ENCODE measurements at places on chromosomes 1 and 21.
A peak's percentile ranks its signal among the peaks of the same experiment; 100 is the strongest.

GRCh38 chr1:198497326-198498102, 43.0 kb downstream of the ATP6V1G3 start:
- no peak for DNase-seq

DNA sequence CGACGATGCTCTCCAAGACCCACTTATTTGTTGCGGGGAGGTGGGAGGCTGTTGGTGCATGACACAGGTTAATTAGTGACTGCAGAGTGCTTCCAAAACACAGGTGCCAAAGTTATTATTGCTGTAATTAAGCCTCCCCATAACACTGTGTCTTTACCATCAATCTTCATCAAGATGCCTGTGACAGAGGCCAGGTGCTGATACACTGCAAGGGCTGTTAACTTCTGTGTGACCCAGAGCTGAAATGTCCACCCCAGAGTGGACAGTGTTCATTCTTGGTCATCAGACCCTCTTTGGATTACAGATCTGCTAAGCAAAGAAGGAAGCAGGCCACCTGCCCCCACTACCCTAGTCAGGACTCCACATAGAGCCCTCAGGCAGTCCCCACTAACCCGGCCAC, 55.5 kb downstream of the CAPN8 start:
- DNase-seq: no peak

GRCh38 chr1:201191653-201192260, 1.1 kb downstream of the IGFN1 start:
- no peak for DNase-seq

GRCh38 chr1:29832936-29833335, 596.6 kb downstream of the PTPRU start:
- DNase-seq: no peak

DNA sequence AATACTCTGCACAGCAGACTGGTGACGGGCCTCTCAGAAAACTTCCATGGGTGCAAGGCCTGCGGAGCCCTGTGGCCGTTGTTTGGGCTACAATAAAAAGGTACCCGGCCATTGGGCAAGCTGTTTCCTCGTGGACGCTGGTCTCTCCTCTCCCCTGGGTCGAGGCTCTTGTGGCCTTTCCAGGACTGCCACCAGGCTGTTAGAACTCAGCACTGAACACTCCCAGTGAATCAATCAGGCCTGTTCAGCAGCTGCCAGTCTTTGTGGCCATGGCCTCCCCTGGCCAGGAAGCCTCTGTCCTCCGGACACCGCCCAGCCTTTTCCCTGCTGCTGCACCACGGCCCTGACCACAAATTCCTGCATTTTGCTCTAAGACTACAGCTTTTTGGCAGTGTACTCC, 33.0 kb upstream of the ACTRT2 start:
- no peak for DNase-seq

DNA sequence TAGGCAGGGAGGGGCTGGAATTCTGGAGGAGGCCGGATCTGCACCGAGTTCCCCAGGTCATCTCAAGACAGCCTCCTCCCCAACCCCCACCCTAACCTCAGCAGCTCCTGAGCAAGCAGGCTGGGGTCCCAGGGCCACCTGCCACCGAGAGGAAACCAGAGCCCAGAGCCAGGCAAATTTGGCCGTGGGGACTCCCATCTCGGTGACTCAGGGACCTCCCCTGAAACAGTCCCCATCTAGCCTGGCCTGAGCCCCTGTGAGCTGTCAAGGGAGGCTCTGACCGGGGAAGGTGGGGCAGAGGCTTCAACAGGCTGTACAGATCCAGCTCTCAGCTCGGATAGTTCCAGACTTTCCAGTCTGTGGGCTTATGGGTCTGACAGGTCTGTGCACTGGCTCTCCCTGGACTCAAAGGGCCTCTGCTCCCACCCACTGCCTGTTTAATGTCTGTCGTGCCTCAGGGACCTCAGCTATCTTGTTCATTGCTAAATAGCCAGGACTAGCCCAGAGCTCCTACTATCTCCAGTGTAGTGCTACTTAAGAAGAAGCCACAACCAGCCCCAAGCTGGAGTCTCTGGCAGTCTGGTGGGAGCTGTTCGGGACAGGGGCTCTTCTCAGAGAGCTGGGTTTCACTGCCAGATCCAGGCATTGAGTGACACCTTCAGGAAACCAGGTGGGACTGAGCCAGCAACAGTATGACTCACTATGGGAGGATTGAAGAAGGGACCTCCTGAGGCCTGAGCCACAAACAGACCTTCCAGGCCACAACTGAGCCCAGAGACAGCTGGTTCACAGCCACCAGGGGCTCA, 25.6 kb downstream of the MATN1 start:
- DNase-seq: no peak

- DNase-seq: peak; percentile 77
Measured at GRCh38 chr21:46559291-46559983, 45.4 kb downstream of the S100B start.

DNA sequence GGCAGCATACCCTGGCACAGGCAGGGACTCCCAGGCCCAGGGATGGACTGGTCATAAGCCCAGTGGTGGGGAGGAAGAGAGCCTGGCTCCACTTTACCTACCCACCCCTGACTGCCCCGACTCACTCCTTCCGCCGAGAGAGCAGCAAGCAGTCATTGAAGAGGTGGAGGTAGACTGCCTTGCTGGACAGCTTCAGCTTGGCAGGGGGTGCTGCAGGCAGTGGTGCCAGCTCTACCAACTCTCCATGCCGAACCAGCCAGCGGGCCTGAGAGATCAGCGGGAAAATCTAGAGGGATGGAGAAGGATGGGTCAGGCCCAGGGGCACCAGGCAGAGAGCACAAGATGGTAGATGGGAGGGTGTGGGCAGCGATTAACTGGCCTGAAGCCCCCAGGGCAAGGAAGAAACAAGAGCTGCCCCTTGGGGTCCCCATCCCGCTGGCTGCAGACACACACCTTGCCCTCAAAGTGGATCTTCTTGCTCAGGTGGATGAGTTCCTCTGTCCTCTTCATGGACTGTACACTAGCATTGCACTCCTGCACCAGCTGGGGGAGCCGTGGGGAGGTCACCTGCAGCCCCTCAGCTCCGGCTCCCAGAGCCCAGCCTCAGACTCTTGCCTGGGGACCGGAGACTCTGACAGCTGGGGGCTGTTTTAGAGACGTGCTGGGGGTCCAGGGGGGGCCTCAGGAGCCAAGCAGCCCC, 7.7 kb downstream of the ARHGEF19 start:
- peak; percentile 56 for DNase-seq

DNA sequence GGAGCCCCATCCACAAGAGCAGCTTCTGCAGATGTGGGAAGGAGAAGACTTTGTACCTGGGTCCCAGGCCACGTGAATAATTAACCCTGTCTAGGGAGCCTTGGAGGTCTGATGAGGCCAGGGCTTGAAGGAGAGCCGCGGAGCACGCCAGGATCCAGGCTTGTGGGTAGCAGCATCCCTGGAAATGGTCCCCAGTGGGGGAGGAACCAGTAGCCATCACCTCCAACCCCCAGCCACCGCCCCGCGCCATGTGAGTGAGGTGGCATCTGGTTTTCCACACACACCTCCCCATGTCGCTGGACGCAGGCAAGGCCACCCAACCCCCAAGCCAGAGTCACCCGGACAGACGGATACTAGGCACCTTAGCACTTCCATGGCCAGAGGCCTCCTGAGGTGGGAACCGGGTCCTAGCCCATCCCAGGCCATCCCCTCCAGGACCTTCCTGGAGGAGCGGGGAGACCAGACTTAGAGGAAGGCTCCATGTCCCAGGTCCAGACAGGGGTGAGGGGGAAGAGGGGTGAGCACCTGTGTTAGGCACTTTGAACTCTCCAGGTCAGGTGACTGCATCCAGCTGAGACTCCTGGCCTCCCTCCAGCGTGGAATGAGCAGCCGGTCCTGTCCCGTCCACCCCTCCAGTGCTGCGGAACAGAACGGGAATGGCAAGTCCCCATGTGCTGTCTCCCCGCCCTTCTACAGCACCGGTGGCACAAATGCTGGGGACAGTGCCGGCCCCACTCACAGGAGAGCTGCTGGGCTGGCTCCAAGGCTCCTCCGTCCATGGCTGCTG, 53.2 kb downstream of the RIPK4 start:
- DNase-seq: no peak

DNA sequence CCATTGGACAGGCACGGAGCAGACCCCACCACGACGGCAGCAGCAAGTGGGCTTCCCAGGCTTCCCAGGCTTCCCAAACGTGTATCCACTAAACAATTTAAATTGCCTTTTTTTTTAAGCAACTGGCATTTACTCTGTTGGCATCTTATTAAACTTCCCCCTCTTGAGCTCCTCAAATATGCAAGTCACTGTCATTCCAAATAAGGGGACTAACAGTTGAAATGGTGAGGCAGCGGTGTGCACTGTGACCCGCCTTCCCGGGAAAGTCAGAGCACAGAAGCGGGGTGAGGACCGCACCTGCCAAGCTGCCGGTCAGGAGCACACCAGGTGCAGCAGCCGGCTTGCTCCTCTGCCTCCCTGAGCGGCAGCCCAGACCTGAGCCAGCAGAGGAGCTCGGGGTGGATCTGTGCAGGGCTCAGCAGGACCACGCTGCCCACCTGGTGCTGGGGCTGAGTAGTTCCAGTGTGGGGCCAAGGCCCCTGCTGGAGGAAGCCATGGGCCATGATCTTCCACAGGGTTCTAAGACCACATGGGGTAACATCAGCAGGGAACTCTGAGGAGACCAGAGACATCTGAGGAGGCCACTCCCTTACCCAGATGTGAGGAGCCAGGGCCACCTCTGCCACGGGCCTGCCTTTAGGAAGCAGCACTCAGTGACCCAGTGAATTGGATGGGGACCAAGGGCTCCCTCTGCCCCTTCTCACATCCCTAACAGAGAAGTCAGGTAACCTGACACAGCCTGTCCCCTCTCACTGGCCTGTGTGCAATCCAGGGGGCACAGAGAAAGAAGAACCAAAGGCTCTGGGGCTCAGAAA, 245.4 kb downstream of the NPHP4 start:
- DNase-seq: no peak

GRCh38 chr1:112674986-112675727, 698 bp downstream of the MOV10 start:
- peak; percentile 50 for DNase-seq

DNA sequence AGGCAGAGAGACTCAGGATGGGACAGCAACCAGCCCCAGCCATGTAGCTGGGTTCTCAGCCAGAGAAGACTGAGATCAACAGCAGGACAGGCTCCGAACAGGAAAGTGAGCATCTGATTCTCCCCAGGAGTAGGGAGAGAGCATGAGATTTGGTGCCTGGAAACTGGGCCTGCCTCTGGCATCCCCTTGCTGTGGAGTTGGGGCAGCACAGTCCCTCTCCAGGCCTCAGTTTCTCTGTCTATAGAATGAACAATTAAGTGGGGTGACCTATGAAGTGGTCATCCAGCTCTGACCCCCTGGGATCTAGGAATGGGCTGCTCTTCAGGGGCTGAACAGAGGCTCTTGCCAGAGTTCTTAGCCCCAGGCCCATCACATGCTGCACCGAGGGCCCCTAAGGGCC, 55.6 kb downstream of the KLHDC7A start:
- no peak for DNase-seq

- DNase-seq: no peak
Measured at GRCh38 chr1:230050973-230051735, 15.9 kb upstream of the GALNT2 start.

DNA sequence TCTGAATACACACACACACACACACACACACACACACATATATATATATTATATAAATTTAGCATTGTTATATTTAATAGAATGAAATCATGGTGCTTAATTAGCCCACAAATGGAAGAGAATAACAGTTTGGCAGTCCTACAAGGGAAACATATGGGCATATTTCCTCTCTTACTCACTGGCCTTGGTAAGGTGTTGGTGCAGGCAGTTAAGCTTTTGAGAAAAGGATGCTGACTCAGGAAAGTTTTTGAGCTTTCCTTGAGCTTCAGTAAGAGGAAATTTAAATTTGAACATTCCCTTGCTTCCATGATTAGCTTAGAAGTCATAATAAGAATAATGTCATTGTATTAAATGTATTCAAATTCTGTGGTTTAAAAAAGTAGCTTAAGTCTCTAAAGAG, 37.0 kb upstream of the B3GALT5 start:
- no peak for DNase-seq

- no peak for DNase-seq
Measured at GRCh38 chr1:99726818-99727217, 39.6 kb downstream of the FRRS1 start.

- DNase-seq: no peak
Measured at GRCh38 chr1:217681806-217682205, 50.7 kb downstream of the SPATA17 start.

DNA sequence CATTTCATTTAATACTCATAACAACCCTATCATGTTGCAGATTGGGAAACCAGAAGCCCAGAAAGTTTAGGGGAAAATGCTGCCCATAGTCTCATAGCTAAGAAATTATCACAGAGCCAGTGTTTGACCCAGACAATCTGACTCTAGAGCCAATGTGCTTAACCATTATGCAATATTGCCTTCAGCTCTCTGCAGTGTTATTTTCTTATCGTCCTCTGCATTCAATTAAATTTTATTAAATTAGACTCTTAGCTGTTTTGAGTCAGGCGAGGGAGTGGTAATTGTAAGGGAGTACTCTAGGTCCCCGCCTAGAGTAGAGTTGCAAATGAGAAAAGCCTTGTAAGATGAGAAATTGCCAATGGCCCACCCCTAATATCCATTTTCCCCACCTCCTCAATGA, 191.1 kb downstream of the TTLL7 start:
- DNase-seq: no peak

GRCh38 chr1:237811633-237812032, 79.1 kb downstream of the ZP4 start:
- no peak for DNase-seq

- no peak for DNase-seq
Measured at GRCh38 chr1:113479713-113480676, 89.7 kb downstream of the MAGI3 start.

- no peak for DNase-seq
Measured at GRCh38 chr1:6004412-6005123, 12.3 kb upstream of the NPHP4 start.

DNA sequence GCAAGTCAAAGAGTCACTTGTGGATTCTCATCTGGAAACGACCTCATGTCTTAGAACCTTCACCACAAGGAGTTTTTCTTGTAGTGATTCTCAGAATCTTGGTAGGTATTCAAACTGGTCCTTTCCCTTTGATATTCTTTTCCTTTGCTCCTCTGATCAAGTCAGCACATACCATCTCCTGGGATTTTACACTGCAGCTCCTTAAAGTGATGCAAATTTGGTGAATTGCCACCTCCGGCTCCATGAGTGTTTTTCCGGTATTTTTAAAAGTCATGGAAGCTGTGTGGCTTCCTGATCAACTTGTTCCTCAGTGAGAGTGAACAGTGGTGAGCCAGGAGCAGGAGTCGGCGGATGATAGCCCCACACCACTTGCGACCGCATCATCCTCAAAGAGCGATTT, 182.1 kb upstream of the DAB1 start:
- DNase-seq: no peak

GRCh38 chr1:29460694-29461093, 224.4 kb downstream of the PTPRU start:
- DNase-seq: no peak
